ENCODE measurements at places on chromosomes 3 and 15. TPM values are rescaled to one million over a fixed set of nuclear protein-coding genes. Genes with fewer than 3 reads are reported as not detected.

GRCh38 chr3:148974726-148975125, 16.6 kb upstream of the GYG1 start:
- DNase-seq: no peak

DNA sequence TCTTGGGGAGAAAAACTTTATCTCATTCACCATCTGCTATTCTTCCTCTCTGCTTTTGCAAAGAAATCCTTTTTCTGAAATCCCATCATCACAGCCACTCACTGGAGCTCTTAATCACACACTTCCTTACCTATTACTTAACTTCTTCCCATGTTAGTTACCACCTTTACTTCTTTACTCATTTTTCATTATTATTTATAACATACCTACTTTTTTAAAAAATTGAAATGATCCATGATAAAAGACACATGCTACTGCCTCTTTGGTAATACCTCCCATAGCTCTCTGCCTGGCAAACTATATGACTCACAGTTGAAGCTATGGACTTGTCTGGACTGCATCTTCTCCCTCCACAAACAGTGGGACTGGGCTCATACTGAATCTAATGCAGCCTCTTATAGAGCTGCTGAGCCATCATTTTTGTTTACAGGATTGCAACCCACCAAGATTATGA, 150.3 kb downstream of the TNIK start:
- no peak for DNase-seq

GRCh38 chr15:61517335-61517734, 288.2 kb upstream of the RORA start:
- DNase-seq: no peak

DPPA2 gene
- not detected for total RNA-seq

RASGRP1 gene
- 1.5 TPM for total RNA-seq
